Activated T-helper 1 cell treated with anti-CD3 and anti-CD28 coated beads, Interleukin-12 subunit alpha, Interleukin-12 subunit beta, Interleukin-2, Interleukin-4 antibody, amounts not matched to agents 30 ng/mL and 10 ng/mL and 1 ng/mL, durations not matched to agents 14 hours and 24 hours and 36 hours (primary cell): ENCODE measurements at places on chromosomes 16 and 17.

GRCh38 chr16:47493381-47494337 lies 32.5 kb downstream of the PHKB start:
- DNase-seq, result no peak

DNA sequence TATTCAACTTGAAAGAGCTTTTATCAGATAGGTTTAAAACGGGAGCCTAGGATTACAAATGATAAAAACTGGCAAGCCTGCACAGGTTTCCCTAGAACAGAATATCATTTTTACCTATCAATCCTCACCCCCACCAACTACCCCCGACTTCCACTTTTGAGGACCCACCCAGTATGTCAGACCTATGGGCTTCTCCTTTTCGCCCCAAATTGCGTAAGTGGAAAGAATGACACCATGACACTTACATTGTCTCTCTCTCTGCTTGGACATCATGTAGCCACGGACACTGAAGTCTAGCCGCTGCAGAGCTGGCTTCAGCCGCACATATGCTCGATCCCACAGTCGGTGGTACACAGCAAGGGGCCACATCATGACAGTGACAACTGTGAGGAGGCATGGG lies 7.4 kb upstream of the PSMC3IP start:
- DNase-seq, result no peak

DNA sequence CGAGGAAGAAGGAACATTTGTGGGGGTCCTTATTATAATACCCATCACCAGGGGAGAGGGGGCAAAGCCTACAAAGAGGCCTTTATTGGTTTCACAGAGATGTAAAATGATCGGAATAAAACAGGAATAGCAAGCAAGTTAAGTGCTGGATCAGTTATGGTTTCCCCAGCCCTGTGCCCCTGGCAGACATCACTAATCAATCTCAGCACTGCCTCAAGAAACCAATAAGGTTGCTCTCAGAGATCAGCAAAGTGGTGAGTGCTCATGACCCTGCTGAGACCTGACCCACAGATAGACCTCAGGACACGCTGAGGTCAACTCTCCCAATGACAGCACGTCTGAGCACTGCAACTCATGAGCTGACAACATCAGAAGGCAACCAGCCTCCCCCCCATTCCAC lies 66.3 kb downstream of the ZNF423 start:
- no peak for DNase-seq

GRCh38 chr16:70526403-70526802 lies 2.8 kb downstream of the SF3B3 start:
- DNase-seq, result no peak

- DNase-seq, result no peak
These were observed 240.3 kb downstream of the ZNF423 start for GRCh38 chr16:49615576-49615975.

DNA sequence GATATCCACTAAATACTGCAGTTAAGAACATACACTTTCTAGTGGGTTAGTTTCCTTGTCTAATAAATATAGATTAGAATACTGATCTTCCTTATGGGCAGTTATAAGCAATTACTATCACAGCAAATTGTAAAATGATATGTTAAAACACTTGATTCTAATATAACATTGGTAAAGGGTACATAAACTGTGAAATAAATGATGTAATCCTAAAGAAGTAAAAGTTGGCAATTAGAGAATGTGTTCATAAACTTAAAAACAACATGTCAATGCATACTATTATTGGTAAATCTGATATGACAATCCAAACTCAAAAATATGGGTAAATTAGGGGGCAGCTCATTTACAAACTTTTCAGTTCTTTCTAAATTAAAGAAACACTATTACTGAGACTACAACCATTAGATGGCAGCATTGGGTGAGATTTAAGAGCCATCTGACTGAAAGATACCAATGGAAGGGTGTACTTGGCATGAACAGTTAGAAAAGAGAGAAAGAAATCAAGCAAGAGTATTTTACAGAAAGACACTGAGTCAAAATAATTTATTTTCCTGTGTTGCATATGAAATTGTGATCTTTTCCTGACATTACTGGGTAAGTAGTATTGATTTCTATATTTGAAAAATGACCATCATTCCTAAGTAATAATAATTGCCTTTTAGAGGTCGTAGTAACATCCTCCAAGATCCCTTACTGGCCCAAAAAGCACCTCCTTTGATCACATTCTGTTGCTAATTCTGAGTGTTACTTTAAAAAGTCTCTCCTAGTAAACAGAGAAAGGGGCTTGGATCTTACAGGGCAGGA lies 119.6 kb downstream of the SPAG9 start:
- DNase-seq, result no peak
